ENCODE measurements at places on chromosomes 5 and 9.

DNA sequence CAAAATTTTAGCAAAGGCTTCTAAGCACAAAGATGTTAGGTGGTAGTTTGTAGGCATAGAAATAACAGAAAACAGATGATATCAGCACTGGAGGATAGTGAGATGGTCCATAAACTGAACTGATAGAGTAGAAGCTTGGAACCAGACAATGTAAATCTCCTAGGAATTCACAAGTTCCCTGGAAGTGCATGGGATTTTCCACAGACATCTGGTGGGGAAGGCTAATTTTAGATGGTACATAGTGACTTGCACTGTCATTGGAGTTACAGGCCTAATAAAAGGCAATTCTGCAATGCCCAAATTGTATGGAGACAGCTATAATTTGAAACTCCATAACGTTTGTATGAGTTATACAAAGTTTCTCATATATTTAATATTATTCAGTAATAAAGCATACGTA lies 653.0 kb upstream of the MEF2C start:
- DNase-seq, result no peak

DNA sequence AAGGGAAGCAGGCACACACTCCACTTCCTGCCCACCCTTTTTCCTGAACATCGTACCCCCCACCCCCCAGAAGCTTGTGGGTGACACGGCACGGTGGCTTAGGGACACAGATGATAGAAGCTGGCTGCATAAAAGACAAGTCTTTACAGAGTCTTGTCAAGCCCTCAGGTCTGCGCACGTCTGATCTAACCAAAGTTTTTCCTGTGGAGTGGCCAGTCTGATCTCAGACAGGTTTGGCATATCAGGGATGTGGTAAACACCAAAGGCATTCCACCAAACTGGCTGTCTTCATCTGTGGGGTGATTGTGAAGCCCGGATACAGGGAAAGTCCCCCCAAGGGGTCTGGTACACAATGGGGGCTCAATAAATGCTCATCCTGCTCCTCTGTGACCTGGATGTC lies 50.0 kb downstream of the CRB2 start:
- no peak for DNase-seq

- DNase-seq, result no peak
These were observed 28.2 kb downstream of the PSD2 start for GRCh38 chr5:139823757-139824355.

GRCh38 chr5:146762830-146763229 lies 115.7 kb downstream of the PPP2R2B start:
- no peak for DNase-seq

GRCh38 chr5:179382486-179382885 lies 37.2 kb upstream of the ADAMTS2 start:
- no peak for DNase-seq

DNA sequence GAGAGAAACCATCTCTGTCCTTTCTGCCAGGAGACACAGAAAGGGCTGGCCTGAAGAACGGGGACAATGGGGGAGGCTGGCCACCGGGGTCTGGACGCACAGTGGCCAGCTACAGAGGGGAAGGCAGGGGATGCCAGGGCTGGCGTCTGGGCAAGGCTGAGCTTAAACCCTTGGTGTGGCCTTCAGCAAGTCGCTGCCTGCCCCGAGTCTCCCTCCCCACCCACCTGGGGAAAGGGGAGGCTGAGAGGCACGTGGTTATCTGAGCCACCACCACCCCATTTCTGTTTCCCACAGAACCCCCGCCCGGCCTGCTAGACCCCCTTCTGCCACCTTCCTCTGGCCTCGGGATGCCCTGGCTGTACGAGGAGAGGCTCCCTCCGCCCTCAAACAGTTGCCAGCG lies 115.3 kb downstream of the VAV2 start:
- DNase-seq, result no peak

DNA sequence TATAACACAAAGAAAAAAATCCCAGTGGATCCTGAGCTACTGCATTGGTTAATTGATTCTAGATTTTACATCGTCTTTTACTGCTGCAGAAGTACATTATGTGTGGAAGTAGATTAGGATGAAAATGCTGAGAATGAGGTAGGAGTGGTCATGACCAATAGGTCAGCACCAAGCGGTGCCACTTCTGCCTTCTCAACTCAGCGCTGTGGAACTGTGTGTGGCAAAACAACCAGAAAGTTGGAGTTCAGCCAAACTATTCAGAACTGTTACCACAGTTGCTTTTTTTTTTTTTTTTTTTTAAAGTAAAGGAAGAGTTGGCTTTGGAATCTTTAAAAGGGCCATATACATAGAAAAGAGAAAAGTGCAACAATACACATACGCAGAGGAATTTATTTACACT lies 24.2 kb downstream of the POU5F2 start:
- no peak for DNase-seq

DNA sequence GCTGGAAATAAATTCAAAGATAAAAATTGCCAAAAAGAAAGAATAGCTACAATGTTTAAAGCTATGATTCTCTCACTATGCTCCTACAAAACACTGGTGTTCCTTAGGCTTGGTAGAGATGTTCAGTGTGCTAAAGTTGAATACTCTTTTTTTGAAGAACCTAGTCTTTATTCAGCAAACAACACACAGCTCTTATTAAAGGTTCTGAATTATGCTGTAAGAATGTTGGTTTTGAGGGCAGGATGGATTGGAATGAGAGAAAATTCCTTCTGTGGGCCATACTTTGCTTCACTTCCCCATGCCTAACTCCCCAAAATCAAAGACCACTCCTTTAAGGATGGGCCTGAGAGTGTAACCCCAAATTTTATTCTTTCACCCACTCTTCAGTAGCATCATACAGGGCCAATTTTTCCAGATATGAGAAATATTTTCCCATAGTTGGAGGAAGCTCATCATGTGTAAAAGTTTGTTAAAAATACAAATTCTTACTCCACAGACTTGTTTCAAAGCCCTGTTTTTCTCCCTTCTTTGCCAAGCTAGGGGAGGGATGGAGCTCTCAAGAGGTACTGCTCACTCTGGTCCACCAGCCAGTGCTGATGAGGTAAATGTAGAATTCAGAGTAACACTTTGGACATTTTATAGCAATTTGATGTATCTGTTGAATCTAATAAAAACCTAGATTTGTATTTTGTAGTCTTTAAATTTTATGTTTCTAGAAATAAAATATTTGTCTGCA lies 99.3 kb downstream of the GDNF start:
- no peak for DNase-seq

DNA sequence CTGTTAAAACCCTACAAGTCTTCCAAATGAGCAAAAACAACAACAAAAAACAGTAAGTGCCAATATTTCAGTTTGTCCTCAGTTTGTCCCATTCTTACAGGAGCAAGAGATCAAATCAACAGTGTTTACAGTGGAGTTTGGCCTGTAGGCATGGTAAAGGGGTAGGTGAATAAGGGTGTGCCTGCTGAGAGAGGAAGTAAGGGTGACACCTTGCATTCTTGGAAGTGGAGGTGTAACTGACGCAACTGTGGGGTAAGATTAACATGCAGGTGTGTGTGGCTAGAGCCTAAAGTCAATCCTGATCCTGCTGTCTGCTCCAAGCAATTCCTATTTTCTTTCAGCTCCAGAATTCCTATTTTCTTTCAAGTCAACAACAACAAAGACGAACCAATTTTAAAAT lies 43.4 kb downstream of the PFDN1 start:
- no peak for DNase-seq

- no peak for DNase-seq
These were observed 27.7 kb upstream of the TMOD1 start for GRCh38 chr9:97473717-97474116.

- DNase-seq, result no peak
These were observed at the start of gene OR13C3 for GRCh38 chr9:104536756-104537155. TSS of gene OR13C3 (minus strand) at chr9:104536856. CDS start at chr9:104536723, 133 bp downstream.

GRCh38 chr5:156031181-156031580 lies 295.8 kb upstream of the SGCD start:
- no peak for DNase-seq

- DNase-seq, result no peak
These were observed 56.2 kb upstream of the ZSWIM6 start for GRCh38 chr5:61275841-61276240.

GRCh38 chr9:94895668-94896067 lies 169.2 kb downstream of the AOPEP start:
- no peak for DNase-seq

DNA sequence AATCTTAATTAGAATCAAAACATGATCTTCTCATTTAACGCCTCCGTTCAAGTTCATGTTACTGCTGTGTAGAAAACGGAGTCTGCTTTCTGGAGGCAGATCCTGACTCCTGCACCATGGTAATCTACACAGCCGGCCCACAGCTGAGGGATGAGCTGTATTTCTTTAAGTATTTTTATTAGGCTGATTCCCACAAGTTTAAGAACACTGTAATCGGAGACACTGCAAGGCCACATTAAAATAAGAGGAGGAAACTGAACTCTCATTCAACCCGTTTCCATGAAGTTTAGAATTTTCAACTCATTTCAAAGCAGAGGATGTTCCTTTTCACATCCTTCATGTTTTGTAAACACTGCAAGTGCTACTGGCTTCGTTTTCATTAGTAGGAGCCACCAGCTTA lies 372.2 kb downstream of the NFIB start:
- DNase-seq, result no peak

DNA sequence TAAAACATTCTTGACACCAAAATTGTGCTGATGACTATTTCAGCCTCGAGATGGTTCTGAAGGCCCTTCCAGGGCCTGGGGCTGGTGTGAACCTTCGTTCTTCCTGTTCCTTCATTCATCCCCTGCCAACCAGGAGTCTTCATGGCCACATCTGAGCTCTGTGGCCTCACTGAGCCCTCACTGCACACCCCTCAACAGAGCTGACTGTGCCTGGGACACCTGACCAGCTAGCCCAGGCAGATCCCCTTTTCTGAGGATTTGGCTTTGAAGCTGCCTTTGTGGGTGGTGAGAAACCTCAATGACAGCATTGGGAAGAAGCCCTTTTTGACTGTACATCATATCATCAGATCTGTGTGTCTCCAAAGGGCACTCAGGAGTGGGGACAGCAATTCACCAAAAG lies 13.8 kb downstream of the AK8 start:
- no peak for DNase-seq

DNA sequence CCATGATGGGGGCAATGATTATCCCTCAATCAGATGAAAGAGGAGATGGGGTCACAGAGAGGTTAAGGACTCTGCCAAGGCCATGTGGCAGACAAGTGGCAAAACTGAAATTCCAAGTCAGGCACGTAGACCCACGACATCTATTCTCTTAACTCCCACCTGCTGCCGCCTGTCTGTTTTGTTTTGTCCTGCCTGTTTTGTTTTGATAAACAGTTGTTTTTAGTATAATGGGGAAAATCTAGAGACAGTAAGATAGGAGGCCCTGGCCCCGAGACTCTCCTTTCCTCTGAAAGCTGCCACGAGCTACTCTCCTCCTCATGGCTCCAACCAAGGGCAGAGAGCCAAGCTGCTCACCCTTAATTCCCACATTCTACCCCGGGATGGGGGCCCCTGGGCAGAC lies 4.9 kb downstream of the FSTL4 start:
- no peak for DNase-seq

DNA sequence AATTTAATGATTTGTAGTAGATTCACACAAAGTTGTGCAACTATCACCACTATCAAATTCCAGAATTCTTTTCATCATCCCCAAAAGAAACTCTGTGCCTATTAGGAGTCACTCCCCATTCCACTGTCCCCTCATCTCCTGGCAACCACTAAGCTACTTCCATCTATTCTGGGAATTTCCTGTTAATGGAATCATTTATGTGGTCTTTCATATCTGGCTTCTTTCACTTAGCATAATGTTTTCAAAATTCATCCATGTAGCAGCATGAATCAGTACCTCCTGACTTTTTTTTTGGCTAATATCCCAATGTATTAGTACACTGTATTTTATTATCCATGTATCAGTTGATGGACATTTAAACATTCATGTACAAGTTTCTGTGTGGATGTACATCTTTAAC lies 157.6 kb downstream of the TTC39B start:
- no peak for DNase-seq

- no peak for DNase-seq
These were observed 107.7 kb upstream of the SMARCA2 start for GRCh38 chr9:1907465-1907864.

DNA sequence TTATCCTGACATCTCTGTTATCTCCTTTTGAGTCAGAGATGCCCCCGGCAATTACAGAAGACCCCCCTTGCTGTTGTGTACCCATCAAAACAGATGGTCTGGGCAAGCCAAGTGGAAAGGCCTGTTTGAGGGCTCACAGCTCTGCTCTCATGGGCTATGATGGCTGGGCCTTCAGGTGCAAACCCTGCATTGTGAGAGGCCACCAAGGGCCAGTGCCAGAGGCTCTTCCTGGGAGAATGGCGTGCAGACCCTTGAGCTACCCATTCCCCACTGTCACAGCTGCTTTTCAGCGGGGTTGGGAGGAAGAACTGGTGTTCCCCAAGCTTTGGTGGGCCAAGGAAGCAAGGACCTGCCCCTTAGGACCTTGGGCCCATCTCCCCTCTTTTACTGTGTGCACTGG lies 174.7 kb upstream of the PPP1R26 start:
- no peak for DNase-seq

- no peak for DNase-seq
These were observed 61.8 kb downstream of the CTSL start for GRCh38 chr9:87787735-87788134.

- DNase-seq, result peak; percentile 59
These were observed at the start of gene ZBTB6 for GRCh38 chr9:122912964-122913673. TSS of gene ZBTB6 (minus strand) at chr9:122913323. CDS start at chr9:122912072, 1,251 bp downstream.

- DNase-seq, result no peak
These were observed 654.0 kb upstream of the ACO1 start for GRCh38 chr9:31730398-31730797.

- no peak for DNase-seq
These were observed 2.2 kb downstream of the SGCD start for GRCh38 chr5:156329171-156329611.

- DNase-seq, result no peak
These were observed 237.9 kb downstream of the ISL1 start for GRCh38 chr5:51621156-51621555.

DNA sequence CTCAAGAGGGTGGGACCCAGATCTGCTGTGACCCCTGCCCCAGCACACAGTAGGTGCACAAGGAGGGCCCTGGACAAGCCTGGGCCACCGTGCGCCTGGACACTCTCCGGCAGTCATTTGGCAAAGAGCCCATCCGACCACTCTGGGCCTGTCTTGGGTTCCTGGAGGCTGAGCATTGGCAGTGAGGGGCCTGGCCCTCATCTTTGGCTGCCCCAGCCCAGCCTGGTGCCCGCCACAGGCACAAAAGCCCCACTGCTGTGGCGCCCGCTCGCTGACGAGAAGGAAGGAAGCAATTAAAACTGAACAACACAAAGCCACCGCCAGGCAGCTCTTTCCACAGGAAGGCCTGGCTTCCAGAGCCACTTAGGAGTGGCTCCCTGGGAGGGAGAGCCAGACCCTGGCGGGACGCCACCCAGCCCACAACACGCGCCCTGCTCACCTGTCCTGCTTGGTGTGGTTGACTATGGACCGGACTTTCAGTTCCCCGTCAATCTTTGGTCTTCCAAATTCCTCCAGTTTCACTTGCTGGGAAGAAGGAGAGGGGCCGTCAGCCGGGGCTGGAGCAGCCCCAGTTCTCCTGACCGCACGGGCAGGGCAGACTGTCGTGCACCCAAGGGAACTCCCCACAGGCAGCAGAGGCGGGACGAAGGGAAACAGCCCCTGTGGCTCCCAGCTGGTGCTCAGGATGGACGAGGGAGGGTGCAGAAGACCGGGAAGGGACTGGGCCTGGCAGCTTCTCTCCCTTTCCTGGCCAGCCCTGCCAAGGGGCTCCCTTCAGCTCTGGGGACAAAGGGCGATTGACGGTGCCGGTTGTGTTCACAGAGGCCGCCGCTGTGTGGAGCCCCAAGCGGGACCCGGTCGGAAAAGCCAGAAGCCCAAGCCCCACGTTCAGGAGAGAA lies 50.9 kb upstream of the SARDH start:
- no peak for DNase-seq
